ENCODE measurements at places on chromosomes 2 and 18. TPM values are rescaled to one million over a fixed set of nuclear protein-coding genes. Genes with fewer than 3 reads are reported as not detected.

Gene LOXHD1
- polyA plus RNA-seq: not detected

Gene HSBP1L1
- polyA plus RNA-seq: 9.5 TPM

Gene FHOD3
- polyA plus RNA-seq: 25.6 TPM

Gene COL4A3
- 1.3 TPM for polyA plus RNA-seq

Gene PAIP2B
- polyA plus RNA-seq: 1.2 TPM

Gene SPC25
- 7.0 TPM for polyA plus RNA-seq

Gene SLC23A3
- not detected for polyA plus RNA-seq

Gene ERICH2
- 23.4 TPM for polyA plus RNA-seq

Gene TTR
- polyA plus RNA-seq: not detected

Gene NYAP2
- polyA plus RNA-seq: 0.43 TPM

Gene CHAC2
- 6.1 TPM for polyA plus RNA-seq

Gene RIT2
- 15.9 TPM for polyA plus RNA-seq

Gene ILKAP
- 12.1 TPM for polyA plus RNA-seq

Gene ASPRV1
- not detected for polyA plus RNA-seq

Gene DSC2
- polyA plus RNA-seq: 0.06 TPM

Gene TCF7L1
- 1.3 TPM for polyA plus RNA-seq

Gene GPR55
- not detected for polyA plus RNA-seq

Gene EPC2
- 14.3 TPM for polyA plus RNA-seq

Gene TRIP12
- 55.3 TPM for polyA plus RNA-seq

Gene ARHGEF4
- polyA plus RNA-seq: 5.4 TPM

Gene CABLES1
- polyA plus RNA-seq: 2.7 TPM

Gene UGT1A7
- polyA plus RNA-seq: not detected

Gene CRYBA2
- polyA plus RNA-seq: not detected

Gene LRRC30
- polyA plus RNA-seq: not detected

Gene PNKD
- polyA plus RNA-seq: 64.9 TPM

Gene MYO3B
- not detected for polyA plus RNA-seq

Gene CPO
- polyA plus RNA-seq: not detected

Gene NT5C1B
- polyA plus RNA-seq: not detected

Gene MROH2A
- polyA plus RNA-seq: not detected

Gene STK17B
- polyA plus RNA-seq: 246 TPM

Gene FSHR
- not detected for polyA plus RNA-seq

Gene ELOA2
- not detected for polyA plus RNA-seq

Gene CFAP53
- polyA plus RNA-seq: 1.6 TPM

Gene CCDC74A
- polyA plus RNA-seq: 0.74 TPM

Gene MYO5B
- polyA plus RNA-seq: 0.38 TPM

Gene KIF5C
- polyA plus RNA-seq: 119 TPM

Gene LYG2
- 0.39 TPM for polyA plus RNA-seq

Gene ALLC
- 0.78 TPM for polyA plus RNA-seq

Gene SP3
- polyA plus RNA-seq: 16.9 TPM

Gene DHRS9
- polyA plus RNA-seq: not detected

Gene TUBB8B
- polyA plus RNA-seq: not detected

Gene LAMA1
- not detected for polyA plus RNA-seq

Gene GLI2
- 0.19 TPM for polyA plus RNA-seq

Gene ADD2
- 5.4 TPM for polyA plus RNA-seq

Gene TMEM200C
- polyA plus RNA-seq: 1.1 TPM

Gene HOXD9
- polyA plus RNA-seq: not detected
